Neural progenitor cell (in vitro differentiated cells): ENCODE measurements at places on chromosomes 12 and 14.

GRCh38 chr12:122003651-122004611, 17.8 kb upstream of the BCL7A start:
- DNase-seq, result no peak

- no peak for DNase-seq
These were observed 5.4 kb upstream of the AMHR2 start for GRCh38 chr12:53418221-53418620.

- no peak for DNase-seq
These were observed 48.4 kb downstream of the ESRRB start for GRCh38 chr14:76424359-76424758.

- DNase-seq, result no peak
These were observed 108.5 kb downstream of the DICER1 start for GRCh38 chr14:95048771-95049312.

- no peak for DNase-seq
These were observed 17.4 kb downstream of the ZDHHC17 start for GRCh38 chr12:76781321-76781720.

- no peak for DNase-seq
These were observed 50.4 kb downstream of the ITPK1 start for GRCh38 chr14:93065272-93065730.

- DNase-seq, result no peak
These were observed 133.2 kb downstream of the PRKCH start for GRCh38 chr14:61454545-61454944.

- DNase-seq, result no peak
These were observed 161.9 kb upstream of the PLEKHG7 start for GRCh38 chr12:92540782-92541423.

GRCh38 chr12:131826097-131826928, 1.9 kb upstream of the MMP17 start:
- no peak for DNase-seq

- no peak for DNase-seq
These were observed 2.0 kb upstream of the SOS2 start for GRCh38 chr14:50233166-50233950.

GRCh38 chr14:100538351-100539002, 48.7 kb downstream of the BEGAIN start:
- DNase-seq, result no peak

GRCh38 chr12:97047361-97047760, 140.3 kb downstream of the NEDD1 start:
- DNase-seq, result no peak

- no peak for DNase-seq
These were observed 5.2 kb downstream of the THTPA start for GRCh38 chr14:23561259-23561658.

DNA sequence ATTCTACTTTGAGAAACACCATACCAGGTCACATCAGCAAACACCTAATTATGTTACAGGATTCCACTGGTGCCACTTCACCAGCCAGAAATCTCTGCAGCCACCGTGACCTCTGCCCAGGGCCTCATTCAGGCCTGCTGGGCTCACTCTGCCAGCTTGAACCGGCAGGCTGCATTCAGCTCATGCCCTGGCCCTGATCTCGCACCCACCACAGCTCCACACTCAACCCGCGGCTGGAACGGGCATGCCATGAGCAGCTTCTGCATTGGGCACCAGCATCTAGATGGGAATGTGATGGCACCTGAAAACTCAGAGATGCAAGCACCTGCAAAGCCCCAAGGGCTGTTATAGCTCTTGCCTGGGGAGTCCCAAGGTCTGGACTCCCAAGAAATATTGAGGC, 168.7 kb downstream of the DPY19L2 start:
- DNase-seq, result no peak

- no peak for DNase-seq
These were observed 72.5 kb downstream of the ITPK1 start for GRCh38 chr14:93042968-93043940.

- peak; percentile 38 for DNase-seq
These were observed 13.9 kb upstream of the MYL2 start for GRCh38 chr12:110934093-110934852.

DNA sequence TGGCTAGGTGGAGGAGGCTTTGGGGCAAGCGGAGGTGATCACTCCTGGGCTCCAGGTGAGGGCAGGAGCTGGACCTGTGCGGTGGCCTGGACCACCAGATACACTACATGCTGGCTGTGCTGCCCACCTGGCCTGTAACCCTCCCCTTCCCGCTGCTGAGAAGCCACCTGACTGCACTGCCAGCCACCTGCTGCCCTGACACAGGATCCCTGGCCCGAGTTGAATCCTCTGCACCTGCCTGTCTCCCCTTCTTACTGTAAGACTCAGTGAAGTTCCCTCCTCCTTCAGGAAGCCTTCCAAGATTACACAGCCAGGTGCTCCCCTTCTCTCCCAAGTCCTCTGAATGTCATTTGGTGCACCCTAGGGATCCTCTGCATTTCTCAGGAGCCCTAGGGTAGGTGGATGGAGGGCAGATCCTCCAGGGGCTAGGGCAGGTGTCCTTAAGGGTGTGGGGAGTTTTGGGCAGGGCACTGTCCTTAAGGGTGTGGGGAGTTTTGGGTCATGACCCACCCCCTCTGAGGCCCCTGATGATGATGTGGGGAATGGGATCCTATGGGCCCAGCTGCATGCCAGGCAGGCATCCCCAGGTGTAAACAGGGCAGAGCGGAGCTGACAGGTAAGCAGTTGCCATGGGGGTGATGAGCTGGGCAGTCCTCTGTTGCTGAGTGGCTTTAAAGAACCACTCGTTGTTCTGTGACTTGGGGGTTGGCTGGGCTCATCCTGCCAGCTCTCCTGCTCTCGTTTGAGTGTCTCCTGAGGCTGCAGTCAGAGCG, 6.7 kb upstream of the MTA1 start:
- no peak for DNase-seq

GRCh38 chr12:123683964-123684363, 13.1 kb downstream of the TCTN2 start:
- DNase-seq, result no peak

GRCh38 chr14:75109877-75110276, 17.0 kb downstream of the NEK9 start:
- no peak for DNase-seq

GRCh38 chr12:109820816-109821381, 12.3 kb downstream of the TRPV4 start:
- DNase-seq, result no peak

GRCh38 chr14:96756745-96757144, 40.4 kb upstream of the VRK1 start:
- DNase-seq, result no peak

- no peak for DNase-seq
These were observed 96.8 kb downstream of the LGR5 start for GRCh38 chr12:71536279-71536938.

DNA sequence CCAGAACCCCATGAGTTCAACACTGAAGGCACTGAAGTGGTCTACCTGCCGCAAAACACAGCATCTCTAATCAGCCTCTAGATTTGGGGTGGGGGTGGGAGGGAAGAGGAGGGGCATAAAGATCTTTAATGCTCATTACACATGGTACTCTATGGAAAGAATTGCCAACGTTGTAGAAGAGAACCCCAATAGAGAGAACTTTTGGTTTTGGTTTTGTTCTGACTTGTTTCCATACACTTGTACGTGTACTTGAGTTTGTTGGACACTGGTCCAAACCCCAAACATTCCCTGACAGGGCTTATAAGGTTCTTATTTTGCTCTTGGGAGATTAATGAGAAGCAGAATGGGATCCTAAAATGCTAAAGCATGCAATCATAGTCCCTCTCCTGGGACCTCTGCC, 31.0 kb downstream of the GNPTAB start:
- DNase-seq, result no peak

DNA sequence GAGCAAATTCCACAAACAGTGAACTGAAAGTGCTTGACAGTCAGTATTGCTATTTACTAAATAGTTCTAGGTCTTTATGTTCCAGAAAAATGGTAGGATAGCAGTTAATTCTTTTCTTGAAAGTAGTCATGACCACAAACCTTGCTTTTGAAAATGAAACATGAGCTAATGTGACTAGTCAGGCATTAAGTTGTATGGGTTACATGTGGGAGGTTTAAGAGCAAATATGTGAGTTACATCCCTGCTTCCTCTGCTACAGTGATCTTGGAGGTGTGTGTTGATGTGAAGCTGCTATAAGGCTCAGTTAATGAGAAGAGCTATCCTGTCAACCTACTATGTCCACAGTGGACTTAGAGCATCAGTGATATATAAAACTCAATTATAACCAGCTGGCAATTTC, 741.6 kb downstream of the FSCB start:
- DNase-seq, result no peak

- DNase-seq, result no peak
These were observed 12.0 kb downstream of the C12orf43 start for GRCh38 chr12:121004253-121004815.

DNA sequence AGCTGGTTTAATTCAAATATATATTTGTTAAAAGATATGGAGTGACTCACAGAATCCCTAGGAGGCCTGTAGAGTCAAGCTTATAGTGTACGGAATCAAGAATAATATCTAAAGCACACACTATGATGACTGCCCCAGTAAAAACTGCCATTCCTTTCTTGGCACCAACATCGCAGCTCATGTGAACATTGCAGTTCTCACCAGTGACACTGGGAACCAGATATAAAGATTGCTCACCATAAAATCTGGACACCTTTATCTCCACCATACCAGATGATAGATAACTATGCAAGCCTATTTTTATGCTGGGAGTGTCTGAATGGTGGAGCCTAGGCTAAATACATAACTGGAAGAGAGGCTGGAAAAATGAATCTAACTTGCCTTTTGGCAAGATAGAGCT, 463.9 kb upstream of the TBX3 start:
- DNase-seq, result no peak

DNA sequence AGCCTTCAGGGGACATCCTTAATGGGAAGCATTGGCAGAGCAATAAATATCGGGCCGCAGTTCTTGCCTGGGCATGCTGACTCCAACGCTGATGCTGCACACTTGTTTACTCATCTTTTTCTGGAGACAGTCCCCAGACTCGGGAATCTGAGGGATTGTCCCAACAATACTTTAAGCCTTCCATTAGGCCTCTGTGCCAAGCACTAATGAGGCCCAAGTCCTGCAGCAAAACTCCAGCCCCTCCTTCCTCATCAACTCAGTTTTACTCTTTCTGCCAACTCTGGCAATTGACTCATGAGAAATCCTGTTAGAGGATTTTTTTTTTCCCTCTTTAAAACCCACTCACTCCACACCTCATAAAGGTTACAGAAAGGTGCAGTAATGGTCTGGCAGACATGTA, 233.4 kb upstream of the PELI2 start:
- DNase-seq, result no peak

DNA sequence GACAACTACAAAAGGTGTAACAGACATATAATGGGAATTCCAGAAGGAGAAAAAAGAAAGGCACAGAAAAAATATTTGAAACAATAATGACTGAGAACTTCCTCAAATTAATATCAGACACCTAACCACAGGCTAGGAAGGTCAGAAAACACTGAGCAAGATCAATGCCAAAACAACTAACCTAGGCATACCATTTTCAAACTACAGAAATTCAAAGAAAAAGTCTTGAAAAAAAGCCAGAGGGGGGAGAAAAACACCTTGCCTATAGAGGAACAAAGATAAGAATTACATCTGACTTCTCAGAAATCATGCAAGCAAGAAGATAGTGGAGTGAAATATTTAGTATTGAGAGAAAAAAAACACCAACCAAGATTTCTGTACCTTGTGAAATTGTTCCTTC, 77.8 kb downstream of the RIN3 start:
- DNase-seq, result no peak

- no peak for DNase-seq
These were observed 38.9 kb downstream of the TEAD4 start for GRCh38 chr12:2997989-2998670.

DNA sequence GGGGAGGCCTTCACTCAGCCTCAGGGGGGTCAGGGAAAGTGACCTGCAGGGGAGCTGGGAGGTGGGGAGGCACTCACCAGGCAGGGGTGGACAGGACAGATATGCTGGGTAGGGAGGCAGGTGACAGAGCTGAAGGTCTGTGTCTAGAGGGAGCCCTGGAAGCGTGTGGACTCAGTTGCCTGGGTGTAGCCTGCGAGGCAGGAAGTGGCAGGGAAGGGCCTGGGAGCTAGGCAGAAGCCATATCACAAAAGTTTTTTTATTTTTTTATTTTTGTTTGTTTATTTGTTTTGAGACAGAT, 39.3 kb downstream of the ARL6IP4 start:
- DNase-seq, result no peak

GRCh38 chr12:104873374-104873773, 84.7 kb downstream of the SLC41A2 start:
- DNase-seq, result no peak

GRCh38 chr14:66495218-66496098, 9.3 kb downstream of the CCDC196 start:
- peak; percentile 62 for DNase-seq

- no peak for DNase-seq
These were observed 545.0 kb upstream of the FBXO33 start for GRCh38 chr14:39977198-39977597.

DNA sequence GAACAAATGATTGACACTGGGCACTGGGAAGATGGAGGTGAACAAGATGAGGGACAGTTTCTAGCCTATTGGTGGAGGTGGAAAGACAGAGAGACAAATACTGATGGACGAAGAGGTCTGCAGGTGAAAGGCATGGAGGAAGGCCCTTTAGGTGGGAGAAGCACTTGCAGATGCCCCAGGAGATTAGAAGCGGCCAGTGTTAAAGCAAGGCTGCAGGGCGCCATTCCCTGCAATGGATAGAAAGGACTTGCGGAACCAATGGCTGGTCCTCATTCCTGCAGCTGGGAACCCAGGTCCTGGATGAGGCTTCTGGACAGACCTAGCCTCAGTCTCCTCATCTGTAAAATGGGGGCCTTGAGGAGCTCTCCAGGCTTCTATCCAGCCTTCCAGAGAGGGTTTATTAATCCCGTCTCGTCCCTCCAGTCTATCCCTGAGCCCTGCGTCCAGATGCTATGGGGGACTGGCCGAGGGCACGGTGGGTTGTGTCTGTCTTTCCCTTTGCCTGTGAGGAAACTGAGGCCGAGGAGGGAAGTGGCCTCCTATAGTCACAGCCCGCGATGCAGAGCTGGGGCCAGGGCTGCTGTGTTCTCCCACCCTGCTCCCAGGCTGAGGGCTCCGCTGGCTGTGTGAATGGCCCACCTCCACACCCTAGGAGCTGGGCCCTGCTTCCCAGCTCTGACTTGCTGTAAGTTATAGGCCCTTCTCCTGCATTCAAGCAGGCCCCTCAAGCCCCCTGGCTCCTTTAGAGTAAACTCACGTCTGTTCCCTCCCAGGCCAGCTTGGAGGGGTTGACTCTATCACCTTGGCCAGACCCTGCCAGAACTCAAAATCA, 33.0 kb downstream of the CYP46A1 start:
- DNase-seq, result no peak

GRCh38 chr12:96132819-96133218, 61.4 kb upstream of the ELK3 start:
- no peak for DNase-seq
